Stimulated activated CD4-positive, alpha-beta T cell treated with anti-CD3 and anti-CD28 coated beads, Interleukin-1b, Interleukin-23, amount 100 ng/mL, for 1 hour (primary cell): ENCODE measurements at places on chromosomes 4 and X.

DNA sequence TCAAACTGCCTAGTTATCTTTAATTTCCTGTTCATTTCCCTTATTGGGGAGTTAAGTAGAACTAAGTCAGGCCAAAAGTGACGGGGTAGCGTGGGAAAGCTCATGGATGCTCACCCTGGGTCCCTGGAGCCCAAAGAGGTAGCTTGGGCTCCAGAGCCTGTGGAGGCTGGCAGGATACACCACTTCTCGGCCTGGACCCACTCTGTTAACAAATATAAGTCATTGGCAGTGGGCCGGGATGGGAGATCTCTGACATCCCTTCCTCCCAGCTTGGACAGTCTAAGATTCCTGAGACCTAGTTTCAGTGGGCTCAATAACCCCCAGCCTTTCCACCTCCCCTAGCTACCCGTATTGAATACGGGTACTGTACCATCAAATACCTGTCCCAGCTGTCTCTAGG lies 106.1 kb downstream of the EFNB1 start:
- DNase-seq: no peak

DNA sequence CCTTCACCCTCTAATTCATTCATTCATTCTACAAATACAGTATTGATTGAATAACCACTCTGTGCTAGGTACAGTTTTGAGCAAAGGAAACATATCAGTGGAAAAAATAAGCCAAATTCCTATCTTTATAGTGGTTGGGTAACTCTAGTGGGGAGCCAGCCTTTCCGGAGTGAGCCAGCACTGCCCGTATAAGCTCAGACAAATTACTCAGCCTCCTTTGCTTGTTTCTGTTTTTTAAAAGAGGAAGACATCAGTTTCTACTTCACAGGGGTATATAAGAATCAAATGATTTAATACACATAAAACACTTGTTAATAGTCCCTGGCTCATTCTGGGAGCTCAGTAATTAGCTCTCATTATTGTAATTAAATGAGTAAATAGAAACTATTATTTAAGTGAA lies 238.2 kb upstream of the MAD2L1 start:
- DNase-seq: no peak

DNA sequence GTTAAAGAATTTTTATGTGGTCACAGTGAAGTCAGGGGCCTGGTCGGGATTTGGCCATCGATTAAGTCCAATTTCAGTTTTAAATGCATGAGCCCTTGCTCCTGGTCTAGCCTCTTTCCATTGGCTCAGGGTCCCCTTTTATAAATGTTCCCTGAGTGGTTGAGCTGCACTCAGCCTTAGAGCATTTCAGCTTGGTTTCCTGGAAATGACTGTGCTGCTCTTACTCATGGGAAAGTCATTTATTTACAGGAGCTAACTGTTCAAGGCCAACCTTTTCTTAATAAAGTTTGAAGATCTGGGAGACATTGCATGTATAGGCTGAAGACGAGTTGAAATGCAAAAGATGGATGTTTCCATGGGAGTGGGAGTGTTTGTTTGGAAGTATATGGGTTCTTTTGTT lies 98.8 kb upstream of the CLNK start:
- no peak for DNase-seq

DNA sequence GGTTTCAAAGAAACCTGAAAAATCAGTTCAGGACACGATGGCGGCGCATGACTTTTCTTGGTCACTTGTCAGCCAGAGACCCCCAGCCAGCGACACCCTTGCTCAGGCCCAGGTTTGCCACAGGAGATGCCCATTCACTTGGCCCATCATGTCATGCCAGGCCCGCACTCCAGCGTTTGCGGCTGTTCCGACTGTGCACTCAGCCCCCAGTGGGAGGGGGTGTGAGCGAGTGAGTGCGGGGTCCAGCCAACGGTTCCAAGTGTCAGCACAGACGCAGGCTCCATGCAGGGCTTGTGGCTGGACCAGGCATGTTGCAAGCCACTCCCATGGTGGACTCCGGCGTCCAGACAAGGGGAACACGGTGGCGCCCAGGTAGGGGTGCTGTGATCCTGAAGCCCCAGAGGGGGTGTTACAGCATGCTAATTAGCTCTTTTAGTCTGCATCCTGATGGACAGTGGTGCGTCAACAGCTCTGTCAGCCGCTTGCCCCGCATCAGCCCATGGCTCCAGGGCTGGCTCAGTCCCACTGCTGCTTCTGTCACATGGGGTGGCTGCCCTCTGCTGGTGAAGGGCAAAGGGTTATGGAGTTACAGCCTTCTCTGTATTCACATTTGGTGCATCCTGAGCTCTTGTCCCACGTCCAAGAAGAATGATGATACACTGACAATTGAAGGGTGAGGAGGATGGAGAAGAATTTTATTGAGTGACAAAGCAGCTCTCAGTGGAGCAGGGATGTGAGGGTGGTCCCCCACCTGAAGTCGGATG lies 3.7 kb upstream of the MAEA start:
- no peak for DNase-seq

DNA sequence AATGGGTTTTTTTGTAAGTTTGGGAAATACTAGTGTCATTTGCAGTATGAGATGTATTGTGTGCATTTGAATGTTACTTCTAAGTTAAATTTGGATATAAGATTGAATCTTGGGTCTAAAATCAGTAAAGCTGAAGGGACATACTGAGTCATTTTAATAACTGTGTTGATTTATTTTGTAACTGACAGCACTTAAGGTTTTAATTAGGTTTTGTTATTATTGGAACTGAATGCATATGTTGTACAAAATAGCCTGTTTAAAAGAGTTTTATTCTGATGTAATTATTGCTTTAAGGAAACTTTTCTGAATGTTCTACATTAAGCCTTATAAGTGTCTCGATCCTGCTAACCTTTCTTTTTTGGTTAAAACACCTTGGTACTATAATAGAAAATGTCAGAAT lies 396.6 kb downstream of the MAPK10 start:
- no peak for DNase-seq

DNA sequence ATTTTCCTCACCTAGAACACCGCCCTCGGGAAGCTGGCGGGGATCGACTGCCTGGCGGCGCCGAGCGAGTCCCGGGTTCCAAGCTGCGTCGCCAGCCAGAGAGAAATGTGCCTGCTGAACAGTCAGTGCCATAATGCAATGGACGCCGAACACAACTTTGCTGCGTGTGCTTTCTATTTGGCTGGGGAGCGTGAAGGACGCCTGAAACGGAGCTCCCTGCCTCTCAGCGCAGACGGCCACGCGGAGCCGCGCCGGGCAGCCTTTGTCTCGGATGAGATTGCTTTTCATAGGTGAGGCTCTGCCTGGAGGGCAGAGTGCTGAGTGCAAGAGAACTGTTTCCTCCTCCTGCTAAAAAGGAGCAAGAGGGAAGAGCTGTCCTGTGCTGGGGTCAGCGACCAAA lies 107.7 kb upstream of the BCOR start:
- DNase-seq: no peak

DNA sequence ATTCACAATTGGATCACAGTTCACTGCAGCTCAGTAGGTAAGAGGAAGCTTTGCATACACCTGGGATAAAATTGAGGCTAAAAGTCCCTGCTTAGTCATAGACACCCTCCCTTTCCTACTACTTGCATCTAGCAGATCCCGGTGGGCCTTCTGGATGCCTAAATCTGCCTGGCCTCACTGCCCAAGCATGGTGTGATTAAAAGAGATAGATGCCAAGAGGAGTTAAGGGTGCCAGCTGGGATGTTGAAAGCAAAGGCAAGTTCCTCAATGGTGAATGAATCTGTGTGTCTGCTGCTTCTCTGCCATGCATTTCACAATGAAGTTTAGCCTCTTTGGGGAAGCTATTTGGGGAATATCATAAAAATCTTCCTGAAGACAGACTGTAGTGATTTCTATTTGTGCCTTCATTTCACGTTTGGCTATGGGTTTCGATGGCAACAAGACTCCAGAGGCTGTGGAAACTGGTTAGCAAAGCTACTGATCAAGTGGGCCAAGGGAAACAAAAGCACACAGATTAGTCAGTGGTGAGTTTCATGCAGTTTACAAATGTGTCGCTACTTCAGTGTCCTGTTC lies 534.0 kb downstream of the ANKRD50 start:
- DNase-seq: no peak

- no peak for DNase-seq
These were observed 1398.4 kb downstream of the ARAP2 start for GRCh38 chr4:34845926-34846325.

DNA sequence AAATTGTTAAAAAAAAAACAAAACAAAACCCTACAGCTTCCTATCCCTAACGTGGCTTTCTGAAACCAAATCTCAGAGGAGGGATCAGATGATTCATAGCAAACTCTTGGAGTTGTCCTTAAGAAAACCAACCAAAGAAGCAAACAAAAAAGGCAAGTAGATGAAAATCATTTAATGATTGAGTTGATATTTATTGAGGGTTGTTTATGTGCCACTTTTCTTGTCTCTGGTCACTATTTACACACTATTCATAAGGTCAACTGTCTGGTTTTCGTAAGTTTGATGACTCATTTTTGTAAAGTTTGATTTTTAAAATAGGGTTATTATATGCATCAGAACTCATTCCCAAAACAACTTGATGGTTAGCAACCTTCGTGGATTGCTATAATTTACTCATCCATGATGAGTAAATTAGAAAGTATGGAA lies 133.4 kb downstream of the UNC5C start:
- DNase-seq: no peak

DNA sequence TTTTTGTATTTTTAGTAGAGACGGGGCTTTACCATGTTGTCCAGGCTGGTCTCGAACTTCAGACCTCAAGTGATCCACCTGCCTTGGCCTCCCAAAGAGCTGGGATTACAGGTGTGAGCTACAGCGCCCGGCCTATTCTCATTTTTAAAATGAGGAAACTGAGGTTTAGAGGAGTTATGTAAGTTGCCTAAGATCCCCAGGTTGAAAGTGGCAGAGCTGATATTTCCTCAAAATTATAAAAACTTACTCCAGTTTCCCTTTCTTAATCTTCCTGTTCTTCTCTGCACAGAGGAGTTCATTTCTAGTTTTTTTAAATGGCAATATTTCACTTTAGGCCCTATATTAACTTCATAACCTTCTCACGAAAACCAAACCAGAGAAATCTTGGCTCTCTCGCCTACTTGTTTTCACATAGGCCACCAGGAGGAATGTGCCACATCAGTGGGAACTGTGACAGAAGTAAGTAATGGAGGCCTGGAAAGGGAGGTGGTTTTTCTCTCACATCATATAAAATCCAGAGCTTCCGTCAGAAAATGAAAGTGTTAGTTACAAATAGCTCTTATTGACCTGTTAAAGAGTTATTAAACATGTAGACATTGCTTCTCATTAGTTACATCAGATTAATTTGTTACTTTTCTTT lies 16.1 kb upstream of the RS1 start:
- no peak for DNase-seq

- no peak for DNase-seq
These were observed 14.8 kb upstream of the CXCR3 start for GRCh38 chrX:71632923-71633657.

- no peak for DNase-seq
These were observed 148.6 kb downstream of the ARHGAP10 start for GRCh38 chr4:147880511-147880910.

DNA sequence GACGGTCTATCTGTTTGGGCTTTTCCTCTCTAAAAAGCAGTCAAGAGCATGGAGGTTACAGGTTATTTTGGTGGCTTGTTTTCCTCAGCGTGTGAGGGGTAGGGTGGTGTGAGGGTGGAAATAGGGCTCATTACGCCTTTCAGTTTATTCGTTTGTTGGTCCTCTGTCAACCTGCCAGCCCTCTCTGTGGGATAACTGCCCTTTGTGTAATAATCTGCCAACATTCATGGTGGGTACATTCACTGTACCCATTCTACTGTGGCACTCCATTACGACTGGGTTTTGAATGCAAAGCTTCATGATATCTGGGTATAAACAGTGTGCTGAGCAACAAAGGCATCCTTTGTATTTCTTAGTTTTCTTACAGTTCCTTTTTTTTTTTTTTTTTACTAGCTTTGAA lies 136.4 kb downstream of the ADGRL3 start:
- DNase-seq: no peak

- DNase-seq: no peak
These were observed 110.7 kb upstream of the ADRA2C start for GRCh38 chr4:3655485-3655884.

- no peak for DNase-seq
These were observed 1054.9 kb upstream of the DIAPH2 start for GRCh38 chrX:95629737-95630136.

DNA sequence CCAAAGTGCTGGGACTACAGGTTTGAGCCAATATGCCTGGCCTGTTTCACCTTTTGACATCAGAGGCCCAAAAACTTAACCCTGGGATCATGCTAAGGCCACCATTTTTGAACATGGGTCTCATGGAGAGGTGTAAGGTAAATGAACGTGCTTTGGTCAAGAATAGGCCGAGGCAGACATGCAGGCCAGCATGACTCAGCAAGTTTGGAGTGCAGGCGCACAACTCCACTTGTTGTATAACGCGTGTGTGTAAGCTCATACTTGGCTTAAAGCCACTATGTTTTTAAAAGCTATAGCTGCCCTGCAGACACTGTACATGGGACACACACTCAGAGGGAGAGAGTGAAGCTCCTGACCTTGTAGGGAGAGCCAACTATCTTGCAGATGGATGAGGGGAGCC lies 43.8 kb upstream of the HPSE start:
- no peak for DNase-seq

- DNase-seq: no peak
These were observed 74.7 kb downstream of the GALNT7 start for GRCh38 chr4:173243321-173243720.

DNA sequence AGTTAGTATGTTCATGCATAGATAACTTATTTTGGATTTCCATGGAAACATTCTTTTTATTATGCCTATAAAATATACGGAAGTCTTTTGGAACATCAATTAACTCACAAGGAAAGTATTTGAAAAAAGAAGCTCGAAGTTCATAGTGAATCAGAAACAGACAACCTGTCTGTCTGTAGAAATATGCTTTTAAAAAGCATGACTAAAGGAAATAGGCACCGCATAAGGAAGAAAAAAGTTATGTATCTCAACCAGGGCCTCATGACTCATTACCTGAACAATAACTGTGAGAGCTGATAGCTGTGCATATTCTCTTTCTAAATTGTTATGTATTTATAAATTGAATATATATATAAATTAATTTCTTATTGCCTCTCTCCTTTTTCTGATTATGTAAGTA lies 324.1 kb downstream of the TLL1 start:
- no peak for DNase-seq

DNA sequence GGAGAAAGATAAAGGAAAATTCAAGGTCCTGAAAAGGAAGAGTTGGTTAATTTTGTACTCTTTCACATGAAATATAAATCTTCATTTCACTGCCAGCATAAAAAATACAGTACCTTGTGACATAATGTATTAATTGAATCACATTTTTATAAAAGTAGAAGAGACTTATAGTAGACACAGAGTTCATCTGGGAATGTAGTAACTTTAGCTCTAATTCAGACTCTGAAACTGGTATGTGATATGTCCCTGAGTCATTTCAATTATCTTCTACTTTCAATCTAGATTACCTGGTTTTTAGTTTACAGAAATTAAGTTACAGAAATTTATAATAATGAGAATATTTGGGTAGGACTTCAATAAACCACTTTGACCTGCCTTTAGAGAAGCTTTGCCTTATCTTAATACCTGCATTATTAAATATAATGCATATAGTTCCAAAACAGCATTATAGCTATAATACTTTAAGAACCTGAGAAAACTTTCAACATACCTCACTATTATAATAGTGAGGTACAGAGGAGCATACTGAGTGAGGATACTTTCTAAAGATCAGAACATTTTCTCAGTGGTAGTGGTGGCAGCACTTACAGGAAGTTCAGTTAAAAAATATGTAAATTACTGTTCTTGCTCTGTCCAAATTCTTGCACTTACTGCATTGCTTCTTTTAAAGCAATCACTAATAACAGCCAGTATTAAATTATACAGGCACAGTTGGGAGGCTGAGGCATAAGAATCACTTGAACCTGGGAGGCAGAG lies 11.2 kb downstream of the NEK1 start:
- no peak for DNase-seq

- DNase-seq: no peak
These were observed 29.5 kb downstream of the METTL14 start for GRCh38 chr4:118714682-118715081.
